Stimulated activated naive CD8-positive, alpha-beta T cell treated with anti-CD3 and anti-CD28 coated beads, Interleukin-15, Interleukin-2, amounts not matched to agents 100 U/mL and 50 U/mL, for 24 hours (primary cell): ENCODE measurements at places on chromosomes 4 and X.

GRCh38 chrX:33379839-33380238 is 168.5 kb upstream of the DMD start:
- no peak for DNase-seq

DNA sequence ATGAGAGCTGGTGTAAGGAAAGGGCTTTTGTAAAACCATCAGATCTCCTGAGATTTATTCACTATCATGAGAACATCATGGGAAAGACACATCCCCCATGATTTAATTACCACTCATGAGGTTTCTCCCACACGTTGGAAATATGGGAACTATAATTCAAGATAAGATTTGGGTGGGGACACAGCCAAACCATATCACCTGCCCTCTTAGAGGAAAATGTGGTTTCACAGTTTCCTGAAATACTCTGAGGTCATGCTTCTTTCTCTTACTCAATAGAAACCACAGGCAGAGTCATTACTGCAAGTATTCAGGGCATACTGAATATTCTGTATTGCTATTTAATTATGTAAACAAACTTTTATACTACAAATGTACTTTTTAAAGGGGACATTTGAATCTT is 1453.3 kb downstream of the PCDH18 start:
- DNase-seq = no peak

DNA sequence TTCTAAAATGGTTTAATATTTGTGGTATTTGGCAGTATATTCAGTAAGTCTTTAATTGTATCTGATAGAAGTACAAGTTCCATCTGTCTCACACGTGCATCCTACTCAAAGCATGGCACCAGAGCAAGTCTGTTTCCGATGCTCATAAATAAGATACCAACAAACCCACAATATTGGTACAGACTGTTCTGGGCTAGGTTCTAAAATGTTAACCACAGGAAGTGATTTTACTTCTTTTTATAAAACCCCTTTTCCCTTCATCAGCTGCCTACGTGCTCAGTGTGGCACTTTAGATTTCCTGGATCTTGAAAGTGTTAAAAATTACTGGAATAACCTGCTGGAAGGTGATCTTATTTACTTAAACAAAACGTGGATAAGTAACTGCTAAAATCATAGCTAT is 165.1 kb downstream of the CFAP299 start:
- no peak for DNase-seq

- no peak for DNase-seq
Measured at GRCh38 chr4:94409962-94410361, 41.8 kb upstream of the PDLIM5 start.

- no peak for DNase-seq
Measured at GRCh38 chrX:57156397-57157049, 19.3 kb upstream of the SPIN2A start.

- no peak for DNase-seq
Measured at GRCh38 chr4:188737251-188738002, 598.2 kb downstream of the TRIML1 start.

DNA sequence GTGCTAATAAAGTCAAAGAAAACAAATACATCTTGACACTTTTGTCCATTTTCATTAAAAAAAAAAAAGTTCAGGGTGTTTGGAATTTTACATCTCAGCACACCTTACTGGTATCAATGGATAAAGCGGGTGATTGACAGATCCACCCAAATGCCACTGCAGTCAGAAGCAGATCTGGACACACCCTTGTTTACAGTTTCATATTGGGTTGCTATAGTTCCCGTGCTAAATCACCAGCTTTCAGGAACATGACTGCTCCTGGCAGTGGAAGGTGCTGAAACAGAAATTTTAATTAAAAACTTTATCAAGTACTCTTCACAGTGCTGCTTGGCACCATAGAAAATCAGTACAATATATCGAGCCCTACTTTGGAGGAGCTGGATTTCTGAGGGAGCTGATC is 116.3 kb downstream of the STOX2 start:
- DNase-seq = no peak

- no peak for DNase-seq
Measured at GRCh38 chr4:184255871-184256642, 38.4 kb upstream of the ENPP6 start.

GRCh38 chr4:143346206-143346605 is 9.5 kb downstream of the GAB1 start:
- DNase-seq = no peak

GRCh38 chr4:168723020-168723419 is 226.2 kb downstream of the PALLD start:
- no peak for DNase-seq

DNA sequence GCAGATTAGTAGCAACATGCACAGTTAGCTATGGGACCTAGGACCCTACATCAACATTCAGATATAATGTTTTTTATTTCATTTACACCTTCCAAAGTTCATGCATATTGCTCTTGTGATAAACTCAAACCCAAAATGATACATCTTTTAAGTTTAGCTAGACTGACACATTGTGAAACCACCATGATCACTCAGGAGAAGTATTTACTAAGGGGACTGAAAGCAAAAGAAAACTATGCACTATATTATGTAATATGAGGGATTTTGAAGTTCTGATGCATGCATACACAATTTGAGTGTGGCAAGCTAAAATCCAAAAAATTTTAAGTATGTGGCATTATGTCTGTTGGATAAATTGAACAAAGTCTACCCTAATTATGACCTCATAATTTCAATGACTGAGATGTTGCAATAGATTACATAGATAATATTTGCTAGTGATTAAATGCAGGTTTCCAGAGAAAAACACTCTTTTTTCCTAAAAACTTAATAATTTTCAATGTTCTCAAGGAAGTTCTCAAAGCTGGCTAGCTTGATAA is 914.8 kb upstream of the GRIA3 start:
- DNase-seq = no peak

DNA sequence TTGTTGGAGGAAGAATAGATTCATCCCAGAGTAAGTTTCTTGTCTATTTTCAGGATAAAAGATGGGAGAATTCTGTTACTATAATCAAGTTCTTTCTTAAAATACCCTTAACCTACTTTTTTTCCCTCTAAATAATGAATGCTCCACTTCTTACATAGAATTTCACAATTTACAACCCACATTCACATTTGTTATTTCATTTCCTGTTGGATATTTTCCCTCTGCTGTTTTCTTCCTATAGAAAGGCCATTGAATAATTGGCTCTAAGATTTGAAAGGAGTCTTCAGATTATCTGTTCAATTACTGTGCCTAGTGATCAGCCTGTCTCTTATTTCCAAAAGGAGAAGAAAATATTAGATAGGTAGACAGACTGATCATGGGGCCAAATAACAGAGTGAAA is 79.7 kb downstream of the CPE start:
- no peak for DNase-seq

- DNase-seq = no peak
Measured at GRCh38 chr4:107987916-107988762, 1.6 kb upstream of the HADH start.

GRCh38 chrX:33053001-33053400 is 158.3 kb downstream of the DMD start:
- no peak for DNase-seq

DNA sequence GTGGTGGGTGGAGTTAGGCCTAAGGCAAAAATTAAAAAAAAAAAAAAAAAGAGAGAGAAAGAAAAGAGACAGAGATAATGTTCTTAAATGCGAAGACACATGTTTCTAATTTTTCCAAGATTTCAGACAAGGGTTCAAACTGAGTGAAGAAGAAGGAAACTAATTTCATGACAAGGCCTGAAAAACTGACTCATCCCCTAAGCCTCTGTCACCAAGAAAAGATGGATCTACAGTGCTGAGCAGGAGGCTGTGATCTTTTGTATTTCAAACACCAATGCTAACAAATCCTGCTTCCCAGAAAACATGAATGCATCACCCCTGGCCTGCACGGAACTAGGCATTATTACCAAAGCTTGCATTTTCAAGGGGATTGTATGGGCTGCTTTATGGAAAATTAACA is 75.3 kb downstream of the PPARGC1A start:
- DNase-seq = no peak

DNA sequence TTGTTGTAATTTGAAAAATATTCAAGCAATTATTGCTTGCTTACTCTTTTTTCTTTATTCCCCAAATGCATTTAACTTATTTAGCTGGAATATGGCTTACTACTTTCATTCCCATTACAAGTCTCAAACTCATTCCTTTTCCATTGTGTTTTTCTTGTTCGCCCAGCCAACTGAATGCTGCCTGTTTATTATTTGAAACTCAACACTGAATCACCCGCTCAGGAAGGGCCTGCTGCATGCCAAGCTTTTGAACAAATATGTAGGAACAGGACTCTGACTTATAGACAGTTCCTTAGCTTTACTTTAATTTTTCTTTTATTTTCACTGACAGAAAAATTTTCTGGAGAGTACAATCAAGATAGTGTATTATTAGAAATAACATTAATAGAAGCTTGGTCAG is 12.9 kb downstream of the PCDH18 start:
- DNase-seq = no peak

GRCh38 chr4:127782025-127782274 is 172 bp upstream of the HSPA4L start:
- peak; percentile 69 for DNase-seq

DNA sequence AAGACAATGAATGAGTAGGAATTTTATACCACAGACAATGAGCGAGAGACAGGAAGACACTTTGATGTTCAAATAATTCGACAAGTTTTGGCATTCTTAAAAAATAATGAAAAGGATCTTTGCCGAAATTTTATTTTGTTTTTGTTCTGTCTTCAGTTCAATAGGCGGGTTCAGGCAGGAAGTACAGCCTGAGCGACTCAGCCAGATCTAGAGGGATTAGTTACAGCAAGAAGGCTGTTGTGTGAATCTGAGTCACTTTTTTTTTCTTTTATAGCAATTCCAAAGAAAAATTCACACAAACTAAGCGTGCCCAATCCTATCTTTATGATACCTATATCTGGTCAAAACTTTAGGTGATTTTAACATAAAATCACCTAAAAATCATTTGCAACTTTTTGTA is 505.4 kb upstream of the FAM241A start:
- DNase-seq = no peak

GRCh38 chr4:48275247-48275646 is 5.6 kb upstream of the TEC start:
- no peak for DNase-seq
